ENCODE measurements at places on chromosomes 7 and 10. TPM values are rescaled to one million over a fixed set of nuclear protein-coding genes. Genes with fewer than 3 reads are reported as not detected.

GRCh38 chr10:113754768-113755167, 3.3 kb downstream of the PLEKHS1 start:
- no peak for DNase-seq

DNA sequence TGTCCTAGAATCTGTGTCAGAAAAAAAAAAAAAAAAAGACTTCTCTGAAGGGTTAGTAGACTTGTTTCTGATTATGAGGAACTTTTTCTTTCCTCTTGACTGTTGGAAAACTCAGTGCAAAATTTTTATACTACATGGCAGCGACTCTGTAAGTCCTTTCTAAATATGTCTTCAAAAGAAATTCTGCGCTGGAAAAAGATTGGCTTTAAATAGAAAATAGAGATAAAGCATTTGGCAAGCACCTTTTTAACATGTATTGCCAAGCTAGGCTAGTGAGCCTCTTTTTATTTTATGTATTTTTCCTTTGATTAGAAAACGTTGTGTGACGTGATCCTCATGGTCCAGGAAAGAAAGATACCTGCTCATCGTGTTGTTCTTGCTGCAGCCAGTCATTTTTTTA, 17.9 kb downstream of the KLHL7 start:
- DNase-seq: no peak

GRCh38 chr7:83996879-83997278, 197.7 kb downstream of the SEMA3A start:
- DNase-seq: no peak

GRCh38 chr7:127708788-127709187, 56.8 kb downstream of the SND1 start:
- no peak for DNase-seq

DNA sequence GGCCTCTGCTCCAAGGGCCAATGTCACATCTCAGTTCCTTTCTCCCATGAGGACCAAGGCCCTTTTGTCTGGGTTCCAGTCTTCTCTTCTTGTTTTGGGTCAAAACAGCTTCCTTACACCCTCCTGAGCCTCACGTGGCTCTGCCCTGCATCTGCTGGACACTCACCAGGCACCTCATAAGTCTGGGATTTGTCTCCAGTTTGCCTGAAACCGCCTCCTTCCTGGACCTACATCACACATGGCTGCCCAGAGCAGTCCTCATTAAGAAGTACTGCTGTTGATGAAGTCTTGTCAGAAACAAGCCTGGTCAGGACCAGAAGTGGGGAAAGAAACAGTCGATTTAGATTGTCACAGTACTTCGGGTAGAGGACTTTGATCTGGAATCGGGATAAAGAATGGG, 173.4 kb upstream of the BMPER start:
- no peak for DNase-seq

GRCh38 chr7:151629713-151630272, 110.1 kb upstream of the RHEB start:
- no peak for DNase-seq

DNA sequence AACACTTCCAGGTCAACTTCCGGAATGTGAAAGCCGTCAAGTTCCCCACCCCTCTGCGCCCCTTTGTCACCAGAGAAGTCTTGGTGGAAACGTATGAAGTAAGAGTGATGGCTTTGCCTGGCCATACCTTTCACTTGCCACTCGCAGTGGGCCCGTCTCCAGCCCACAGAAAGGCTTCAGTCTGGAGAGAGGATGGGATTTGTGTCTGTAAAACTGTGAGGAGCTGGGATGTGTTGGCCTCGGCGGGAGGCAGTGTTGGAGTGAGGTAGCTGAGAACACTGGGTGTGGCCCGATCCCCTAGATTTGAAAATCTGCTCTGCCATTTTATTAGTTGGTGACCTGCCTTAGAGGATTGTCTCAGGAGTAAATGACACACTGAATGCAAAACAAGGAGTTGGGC, 6.4 kb downstream of the ADCK2 start:
- no peak for DNase-seq

DNA sequence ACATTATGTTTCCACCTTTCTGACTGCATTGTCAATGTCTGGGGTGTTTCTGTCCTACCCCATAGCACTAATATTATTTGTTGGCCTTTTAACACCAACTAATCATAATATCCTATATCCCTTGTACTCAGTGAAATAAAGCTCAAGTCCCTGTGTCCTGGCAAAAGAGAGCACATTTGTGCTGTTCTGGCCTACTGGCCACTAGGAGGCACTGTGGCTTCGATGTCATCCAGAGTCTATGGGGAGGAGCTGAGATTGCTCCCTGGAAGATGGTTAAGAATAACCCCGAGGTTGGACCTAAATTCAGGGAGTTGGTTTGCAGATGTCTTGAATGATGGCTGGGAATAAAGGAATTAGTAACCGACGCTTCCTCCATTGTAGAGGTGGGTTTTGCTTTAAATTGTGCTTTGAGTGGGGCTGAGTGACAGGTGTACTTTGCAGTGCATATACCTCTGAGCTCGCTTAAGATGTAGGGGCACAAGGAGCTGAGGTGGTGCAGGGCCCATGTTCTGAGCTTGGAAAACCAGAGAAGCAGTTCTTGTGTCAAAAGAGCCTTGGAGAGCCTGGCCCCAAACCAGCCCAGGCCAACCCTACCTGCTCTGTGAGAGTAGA, 191.2 kb upstream of the PRSS1 start:
- DNase-seq: no peak

DNA sequence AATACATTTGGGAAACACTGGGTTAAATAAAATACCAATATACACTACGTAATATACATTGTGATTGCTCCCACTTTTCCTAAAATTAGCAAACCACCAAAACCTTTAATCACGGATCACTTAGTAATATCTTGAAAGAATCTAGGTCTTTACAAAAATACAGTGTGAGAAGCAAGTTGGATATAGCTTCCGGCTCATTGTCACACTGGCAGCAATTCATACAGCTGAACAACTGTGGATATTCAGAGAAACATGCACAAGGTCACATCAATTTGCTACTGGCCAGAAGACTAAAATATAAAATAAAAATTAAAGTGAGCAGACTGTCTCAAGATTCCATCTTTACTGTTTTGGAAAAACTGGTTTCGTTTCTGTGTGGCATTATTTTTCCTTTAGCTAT, 69.1 kb downstream of the ZNF438 start:
- DNase-seq: no peak

GRCh38 chr10:81603106-81603620, 271.8 kb upstream of the NRG3 start:
- no peak for DNase-seq

DNA sequence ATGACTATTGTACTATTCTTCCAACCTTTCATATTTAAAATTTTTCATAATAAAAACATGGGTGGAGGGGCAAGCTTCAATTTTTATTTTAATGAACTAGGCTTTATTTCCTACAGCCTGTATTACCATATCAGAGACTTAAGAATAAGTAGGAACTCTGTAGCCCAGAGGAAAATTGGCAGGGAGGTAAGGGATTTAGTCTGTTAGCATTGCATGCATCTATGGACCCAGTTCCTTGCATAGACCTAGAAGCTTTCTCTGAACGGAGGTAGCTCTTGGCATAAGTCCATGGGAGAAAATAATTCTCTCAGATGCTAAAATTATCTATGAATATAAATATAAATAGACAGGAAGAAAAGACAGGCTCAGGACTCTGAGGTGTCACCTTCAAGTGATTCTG, 31.4 kb upstream of the CCDC6 start:
- no peak for DNase-seq

DNA sequence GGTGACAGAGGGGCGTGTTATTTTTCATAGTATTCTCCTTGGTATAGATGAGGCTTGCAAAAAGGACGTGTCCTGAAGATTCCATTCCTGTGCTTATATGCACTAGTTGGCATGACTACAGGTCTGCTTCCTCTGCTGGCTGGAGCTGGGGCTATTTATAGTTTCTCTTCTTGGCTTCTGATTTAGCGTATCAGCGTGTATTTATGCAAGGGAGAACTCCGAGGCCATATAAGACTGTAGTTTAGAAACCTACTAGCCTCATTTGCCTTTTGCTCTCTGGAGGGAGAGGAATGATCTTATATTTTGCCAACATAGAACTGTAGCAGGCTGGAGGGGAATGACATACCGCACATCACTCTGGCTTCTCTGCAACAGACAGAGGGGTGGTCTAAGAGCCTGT, 39.7 kb downstream of the CACNB2 start:
- DNase-seq: no peak

DNA sequence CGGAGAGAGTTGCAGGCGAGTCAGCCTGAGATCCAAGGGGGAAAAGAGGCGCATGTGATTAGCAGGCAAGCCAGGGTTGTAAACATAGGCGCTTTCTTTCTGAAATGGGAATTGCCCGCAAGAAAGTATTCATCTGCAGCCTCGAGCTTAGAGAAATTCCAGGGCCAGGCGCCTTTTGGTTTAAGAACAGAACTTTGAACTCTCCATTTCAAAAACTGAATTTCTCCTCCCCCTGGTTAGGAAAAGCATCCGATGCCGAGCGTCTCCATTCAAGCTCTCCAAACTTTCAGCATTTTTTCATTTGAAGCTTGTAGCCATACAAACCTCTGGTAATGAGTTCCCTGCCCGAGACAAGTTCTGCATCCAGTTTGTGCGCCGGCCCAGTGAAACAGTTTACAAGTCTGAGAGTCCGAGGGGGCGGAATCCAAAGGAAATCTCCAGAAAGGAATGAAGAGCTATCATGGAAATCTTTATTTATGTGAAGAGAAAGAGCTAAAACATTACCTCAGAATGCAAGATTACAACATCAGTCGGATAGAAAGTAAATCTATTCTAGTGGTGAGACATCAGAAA, 69.9 kb downstream of the FAM204A start:
- DNase-seq: no peak

- no peak for DNase-seq
Observed at GRCh38 chr10:84392181-84392580, 63.8 kb downstream of the CCSER2 start.

- DNase-seq: no peak
Observed at GRCh38 chr7:91263384-91264045, 718 bp upstream of the FZD1 start.

DNA sequence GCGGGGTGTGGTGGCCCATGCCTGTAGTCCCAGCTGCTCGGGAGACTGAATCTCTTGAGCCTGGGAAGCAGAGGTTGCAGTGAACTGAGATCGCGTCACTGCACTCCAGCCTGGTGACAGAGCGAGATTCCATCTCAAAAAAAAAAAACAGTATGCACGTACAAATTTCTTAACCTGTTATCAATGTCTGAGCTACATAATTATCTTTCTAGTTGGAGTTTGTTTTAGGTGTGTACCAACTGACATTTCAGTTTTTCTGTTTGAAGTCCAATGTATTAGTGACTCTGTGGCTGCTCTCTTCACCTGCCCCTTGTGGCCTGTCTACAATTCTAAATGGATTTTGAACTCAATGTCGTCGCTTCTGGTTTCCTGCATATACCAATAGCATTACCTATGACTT, 40.3 kb downstream of the CD36 start:
- no peak for DNase-seq

DNA sequence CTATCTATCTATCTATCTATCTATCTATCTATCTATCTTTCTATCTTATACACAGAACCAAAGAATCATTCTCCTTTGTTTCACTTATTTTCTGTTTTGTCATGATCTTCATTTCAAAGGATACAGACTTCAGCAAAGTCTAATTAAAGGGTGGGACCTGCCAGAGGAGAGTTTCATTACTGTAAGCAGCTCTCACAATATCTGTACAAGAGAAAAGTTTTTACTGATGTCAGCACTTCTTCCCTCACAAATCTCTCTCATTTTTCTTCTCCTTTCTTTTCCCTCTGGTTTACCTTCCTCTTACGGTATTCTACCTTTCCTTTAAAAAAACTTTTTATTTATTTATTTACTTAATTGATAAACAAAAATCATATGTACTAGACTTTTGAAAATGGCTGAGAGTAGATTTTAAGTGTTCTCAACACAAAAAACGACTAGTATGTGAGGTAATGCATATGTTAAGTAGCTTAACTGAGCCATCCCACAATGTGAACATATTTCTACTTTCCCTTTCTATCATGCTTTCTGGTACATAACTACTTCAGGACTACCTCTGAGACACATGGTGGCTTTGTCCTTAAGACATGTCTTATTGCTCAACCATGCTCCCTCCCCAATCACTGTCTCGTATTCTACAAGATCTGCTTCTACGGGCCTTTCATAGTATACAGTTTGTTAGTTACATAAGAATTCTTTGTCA, 699.3 kb downstream of the PHTF2 start:
- DNase-seq: no peak

GRCh38 chr7:42972699-42973500, 40.7 kb downstream of the MRPL32 start:
- DNase-seq: no peak

DNA sequence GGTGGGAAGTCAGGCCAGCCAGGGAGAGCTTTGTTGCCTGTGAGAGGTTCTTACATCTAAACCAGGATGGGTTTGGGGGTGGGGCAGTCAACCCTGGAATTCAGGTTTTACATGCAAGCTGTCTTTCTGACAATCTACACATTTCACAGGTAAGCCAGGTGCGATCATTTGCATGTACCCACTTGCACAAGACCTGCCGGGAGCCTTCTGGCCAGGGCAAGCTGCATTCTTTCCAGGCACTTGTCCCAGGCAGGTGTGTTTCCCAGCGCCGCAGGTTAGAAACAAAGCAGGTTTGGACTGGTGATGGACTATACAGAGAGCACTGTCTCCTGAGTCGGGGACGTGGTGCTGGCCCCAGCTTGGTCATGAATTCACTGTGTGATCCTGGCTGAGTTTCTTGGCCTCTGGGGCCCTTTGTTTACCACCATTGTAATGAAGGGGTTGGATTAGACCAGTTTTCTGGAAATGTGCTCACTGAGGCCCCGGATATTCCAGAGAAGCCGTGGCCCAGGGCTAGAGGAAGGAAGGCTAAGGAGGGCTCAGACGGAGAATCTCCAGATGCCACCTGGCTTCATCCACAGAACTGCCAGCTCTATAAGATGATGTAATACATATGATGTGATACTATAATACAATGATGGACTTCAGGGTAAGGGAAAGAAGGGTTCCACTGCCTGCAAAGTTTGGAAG, 205.2 kb upstream of the SVIL start:
- no peak for DNase-seq

DNA sequence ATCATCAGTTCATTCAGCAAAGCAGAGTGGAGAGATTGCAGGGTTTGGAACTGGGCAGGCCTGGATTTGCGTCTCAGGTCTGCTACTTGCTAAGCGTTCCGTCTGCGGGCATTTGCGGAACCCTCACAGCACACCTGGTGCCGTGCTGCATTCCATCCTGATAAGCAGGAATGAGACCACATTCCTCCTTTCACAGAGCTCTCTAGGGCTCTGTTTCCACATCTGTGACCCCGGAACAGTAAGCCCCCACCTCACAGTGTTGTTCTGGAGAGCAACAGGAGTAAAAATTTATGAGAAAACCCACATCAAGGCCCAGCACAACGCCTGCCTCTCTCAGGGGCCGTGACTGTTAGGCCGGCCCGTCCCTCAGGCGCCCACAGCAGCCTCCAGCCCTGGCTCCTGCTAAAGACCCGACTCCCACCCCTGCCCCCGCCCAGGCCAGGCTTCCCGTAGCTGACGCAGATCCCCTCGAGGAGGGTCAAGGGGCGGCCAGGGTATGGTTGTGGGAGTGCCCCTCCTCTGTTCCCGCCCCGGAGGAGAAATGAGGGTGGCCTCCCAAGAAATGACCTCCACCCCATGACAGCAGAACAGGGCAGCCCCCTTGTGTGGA, 128.9 kb downstream of the RGS10 start:
- no peak for DNase-seq

Gene BLNK
- total RNA-seq: 59.8 TPM

Gene MYOZ1
- 0.36 TPM for total RNA-seq

Gene SFRP4
- total RNA-seq: 4.4 TPM

Gene FOXI2
- 4.8 TPM for total RNA-seq

Gene UNCX
- total RNA-seq: 0.48 TPM

Gene HOXA3
- total RNA-seq: 92.8 TPM

All from type B pancreatic cell (in vitro differentiated cells).